ENCODE measurements at places on chromosomes 2 and 18. TPM values are rescaled to one million over a fixed set of nuclear protein-coding genes. Genes with fewer than 3 reads are reported as not detected.

TIMM21 gene
- total RNA-seq = 17.3 TPM

CYP27C1 gene
- not detected for total RNA-seq

ALPI gene
- not detected for total RNA-seq

CELF4 gene
- total RNA-seq = not detected

SH3RF3 gene
- total RNA-seq = 0.61 TPM

C2orf81 gene
- 3.2 TPM for total RNA-seq

C1QL2 gene
- not detected for total RNA-seq

MC2R gene
- not detected for total RNA-seq

- no peaks in the 10 kb centered on the region for H3K27me3 ChIP-seq
- no peaks in the 10 kb centered on the region for H3K36me3 ChIP-seq
- no peak overlapping the region for H3K27ac ChIP-seq
These were observed 95.7 kb upstream of the LINC00305 start for GRCh38 chr18:64244571-64244970.

GRCh38 chr2:160051371-160051800 is 11.0 kb downstream of the PLA2R1 start:
- no peak overlapping the region for H3K27ac ChIP-seq
- no peaks in the 10 kb centered on the region for H3K27me3 ChIP-seq
- no peaks in the 10 kb centered on the region for H3K36me3 ChIP-seq
- no peaks in the 10 kb centered on the region for H3K4me1 ChIP-seq

DNA sequence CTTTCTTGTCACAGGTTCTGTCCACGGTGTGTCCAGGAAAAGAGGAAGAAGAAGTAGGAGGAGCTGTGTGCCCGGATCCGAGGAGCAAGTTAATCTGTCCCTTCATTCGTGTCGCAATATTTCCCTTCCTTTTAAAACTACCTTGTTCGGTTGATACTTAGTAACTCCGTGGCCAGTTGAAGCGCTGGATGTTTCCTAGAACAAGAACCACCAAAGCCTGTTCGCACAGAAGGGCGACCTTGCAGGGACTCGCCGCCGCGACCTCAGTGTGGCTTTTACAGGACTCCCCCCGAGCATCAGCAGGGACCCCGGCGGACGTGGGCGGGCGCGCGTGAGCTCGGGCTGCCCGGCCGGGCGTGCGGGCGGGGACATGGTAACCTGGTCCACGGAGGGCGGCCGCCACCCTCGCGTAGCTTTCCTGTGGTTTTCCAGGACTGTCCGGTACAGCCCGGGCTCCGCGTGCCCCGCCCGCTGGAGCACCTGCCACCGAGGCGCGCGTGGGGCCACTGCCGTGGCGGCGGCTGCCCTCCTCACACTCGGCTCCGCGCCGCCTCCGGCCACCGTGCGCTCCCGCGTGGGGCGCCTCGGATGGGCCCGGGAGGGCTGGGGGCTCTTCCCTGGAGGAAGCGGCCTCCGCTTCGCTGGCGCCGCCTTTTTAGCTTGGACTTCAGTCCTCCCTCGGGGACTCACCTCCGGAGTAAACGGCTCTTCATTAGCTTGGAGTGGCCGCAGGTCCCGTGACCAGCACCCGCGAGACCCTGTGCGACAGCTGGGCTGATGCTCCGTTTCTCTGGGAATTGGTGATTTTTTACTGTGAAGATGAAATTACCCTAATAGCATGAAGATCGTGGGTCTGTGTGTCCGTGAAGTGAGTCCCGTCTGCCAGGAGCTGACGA is 9.2 kb upstream of the D2HGDH start:
- no peaks in the 10 kb centered on the region for H3K4me1 ChIP-seq
- peaks cover 9% of the 10 kb centered on the region for H3K36me3 ChIP-seq
- no peaks in the 10 kb centered on the region for H3K27me3 ChIP-seq
- no peak overlapping the region for H3K27ac ChIP-seq
- DNase-seq = no peak

GRCh38 chr2:185608799-185609198 is 129.8 kb upstream of the FSIP2 start:
- no peak for DNase-seq
- H3K4me3 ChIP-seq = no peak overlapping the region
- no peak overlapping the region for H3K27ac ChIP-seq
- no peaks in the 10 kb centered on the region for H3K36me3 ChIP-seq
- H3K4me1 ChIP-seq = no peaks in the 10 kb centered on the region
- no peaks in the 10 kb centered on the region for H3K27me3 ChIP-seq

DNA sequence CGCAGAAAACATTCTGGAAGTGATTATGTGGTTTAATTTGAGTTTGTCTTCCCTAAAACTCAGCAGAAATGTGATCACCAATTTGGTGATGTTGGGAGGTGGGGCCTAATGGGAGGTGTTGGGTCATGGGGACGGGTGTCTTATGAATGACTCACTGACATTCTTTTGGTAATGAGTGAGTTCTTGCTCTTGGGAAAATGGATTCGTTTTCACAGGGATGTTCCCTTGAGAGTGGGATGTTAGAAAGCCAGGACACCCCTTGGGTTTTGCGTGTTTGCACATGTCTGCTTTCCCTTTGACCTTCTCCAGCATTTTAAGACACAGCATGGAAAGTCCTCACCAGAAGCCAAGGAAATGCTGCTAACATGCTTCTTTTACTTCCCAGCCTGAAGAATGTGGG is 321.5 kb upstream of the NT5C1B start:
- H3K27ac ChIP-seq = no peak overlapping the region
- H3K4me3 ChIP-seq = no peak overlapping the region
- no peaks in the 10 kb centered on the region for H3K27me3 ChIP-seq
- no peaks in the 10 kb centered on the region for H3K4me1 ChIP-seq
- no peak for DNase-seq

DNA sequence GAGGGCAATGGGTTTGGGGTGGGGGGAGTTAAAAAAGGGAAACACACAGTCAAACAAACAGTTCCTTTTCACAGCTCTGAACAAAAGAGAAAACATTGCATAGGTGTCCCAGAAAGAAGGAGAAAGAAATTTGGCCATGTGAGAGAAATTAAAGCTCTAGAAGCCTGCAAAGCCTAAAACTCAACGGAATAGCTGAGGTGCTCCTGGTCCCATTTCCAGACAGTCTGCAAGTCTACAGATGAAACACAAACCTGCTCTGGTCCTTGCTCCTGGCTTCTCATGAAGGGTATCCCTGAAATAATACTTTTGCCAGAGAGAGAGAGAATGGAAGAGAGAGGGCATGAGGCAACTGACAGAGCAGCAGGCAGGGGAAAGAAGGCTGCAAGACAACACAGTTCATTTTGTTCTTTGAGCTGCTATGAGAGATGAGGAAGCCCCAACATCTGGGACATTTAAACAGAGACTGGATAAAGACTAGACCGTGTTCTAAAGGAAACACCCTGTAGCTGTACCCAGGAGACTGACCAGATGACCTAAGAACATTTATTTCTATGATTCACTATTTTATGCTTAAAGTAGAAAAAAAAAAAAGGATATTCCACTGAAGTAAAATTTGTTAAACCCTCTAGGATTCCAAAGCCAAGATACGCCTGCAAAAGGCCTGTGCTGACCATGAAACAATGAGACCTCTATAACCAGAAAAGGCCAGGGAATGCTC is 57.3 kb upstream of the CYP26B1 start:
- H3K4me3 ChIP-seq = no peak overlapping the region
- no peaks in the 10 kb centered on the region for H3K4me1 ChIP-seq
- H3K36me3 ChIP-seq = no peaks in the 10 kb centered on the region
- H3K27ac ChIP-seq = no peak overlapping the region

DNA sequence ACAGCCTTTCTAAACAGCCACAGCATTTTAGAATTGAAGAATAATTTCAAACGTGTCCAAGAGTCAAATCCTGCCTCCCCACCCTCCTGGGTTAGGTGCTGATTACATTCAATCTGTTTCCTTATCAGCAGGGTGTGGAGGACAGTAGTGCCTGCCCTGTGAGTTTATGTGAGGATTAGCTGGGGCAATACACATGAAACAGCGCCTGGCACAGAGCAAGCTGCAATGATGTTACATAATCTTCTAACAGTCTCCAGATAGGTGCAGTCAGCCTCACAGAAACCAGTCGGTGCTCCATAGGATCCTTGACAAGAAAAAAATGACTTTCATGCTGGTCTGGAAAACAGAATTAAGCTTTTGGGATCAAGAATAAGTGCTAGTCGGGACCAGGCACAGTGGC is 91.7 kb upstream of the ITGA6 start:
- H3K27ac ChIP-seq = no peak overlapping the region
- H3K27me3 ChIP-seq = no peaks in the 10 kb centered on the region
- H3K4me1 ChIP-seq = peaks cover 6% of the 10 kb centered on the region
- DNase-seq = no peak

- H3K4me1 ChIP-seq = no peaks in the 10 kb centered on the region
- H3K36me3 ChIP-seq = no peaks in the 10 kb centered on the region
- H3K4me3 ChIP-seq = no peak overlapping the region
- no peaks in the 10 kb centered on the region for H3K27me3 ChIP-seq
- no peak overlapping the region for H3K27ac ChIP-seq
- DNase-seq = no peak
These were observed 139.7 kb downstream of the FAM161A start for GRCh38 chr2:61714210-61714609.

- no peaks in the 10 kb centered on the region for H3K27me3 ChIP-seq
- DNase-seq = no peak
- H3K4me1 ChIP-seq = no peaks in the 10 kb centered on the region
These were observed 24.3 kb downstream of the ATF2 start for GRCh38 chr2:175143678-175144077.

DNA sequence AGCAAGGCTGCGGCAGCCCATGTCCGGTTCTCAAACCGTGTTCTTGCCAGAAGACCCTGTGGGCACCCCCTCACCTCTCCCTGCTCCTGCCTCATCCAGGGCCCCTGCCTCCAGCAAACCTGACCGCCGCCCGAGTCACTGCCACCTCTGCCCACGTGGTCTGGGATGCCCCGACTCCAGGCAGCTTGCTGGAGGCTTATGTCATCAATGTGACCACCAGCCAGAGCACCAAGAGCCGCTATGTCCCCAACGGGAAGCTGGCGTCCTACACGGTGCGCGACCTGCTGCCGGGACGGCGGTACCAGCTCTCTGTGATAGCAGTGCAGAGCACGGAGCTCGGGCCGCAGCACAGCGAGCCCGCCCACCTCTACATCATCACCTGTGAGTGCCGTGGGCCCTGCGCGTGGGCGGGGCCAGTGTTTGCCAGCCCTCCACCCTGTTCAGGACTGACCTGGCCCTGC is 32.2 kb downstream of the MTERF4 start:
- H3K4me3 ChIP-seq = no peak overlapping the region
- H3K27me3 ChIP-seq = no peaks in the 10 kb centered on the region
- no peak overlapping the region for H3K27ac ChIP-seq
- H3K4me1 ChIP-seq = no peaks in the 10 kb centered on the region
- peaks cover 2% of the 10 kb centered on the region for H3K36me3 ChIP-seq

GRCh38 chr2:70994009-70994698 is 519 bp downstream of the TEX261 start:
- H3K4me1 ChIP-seq = peaks cover 27% of the 10 kb centered on the region
- peak; percentile 45 for DNase-seq
- peaks cover 19% of the 10 kb centered on the region for H3K36me3 ChIP-seq
- no peaks in the 10 kb centered on the region for H3K27me3 ChIP-seq
- peak overlapping the region; percentile 71 for H3K27ac ChIP-seq

- H3K4me3 ChIP-seq = no peak overlapping the region
- peaks cover 4% of the 10 kb centered on the region for H3K4me1 ChIP-seq
- DNase-seq = no peak
- H3K36me3 ChIP-seq = no peaks in the 10 kb centered on the region
- no peak overlapping the region for H3K27ac ChIP-seq
These were observed 6.1 kb downstream of the INO80C start for GRCh38 chr18:35491700-35492077.

- H3K36me3 ChIP-seq = no peaks in the 10 kb centered on the region
- no peaks in the 10 kb centered on the region for H3K27me3 ChIP-seq
- DNase-seq = no peak
- no peak overlapping the region for H3K4me3 ChIP-seq
- no peak overlapping the region for H3K27ac ChIP-seq
- H3K4me1 ChIP-seq = no peaks in the 10 kb centered on the region
These were observed 1635.0 kb upstream of the ACVR2A start for GRCh38 chr2:146209842-146210275.

DNA sequence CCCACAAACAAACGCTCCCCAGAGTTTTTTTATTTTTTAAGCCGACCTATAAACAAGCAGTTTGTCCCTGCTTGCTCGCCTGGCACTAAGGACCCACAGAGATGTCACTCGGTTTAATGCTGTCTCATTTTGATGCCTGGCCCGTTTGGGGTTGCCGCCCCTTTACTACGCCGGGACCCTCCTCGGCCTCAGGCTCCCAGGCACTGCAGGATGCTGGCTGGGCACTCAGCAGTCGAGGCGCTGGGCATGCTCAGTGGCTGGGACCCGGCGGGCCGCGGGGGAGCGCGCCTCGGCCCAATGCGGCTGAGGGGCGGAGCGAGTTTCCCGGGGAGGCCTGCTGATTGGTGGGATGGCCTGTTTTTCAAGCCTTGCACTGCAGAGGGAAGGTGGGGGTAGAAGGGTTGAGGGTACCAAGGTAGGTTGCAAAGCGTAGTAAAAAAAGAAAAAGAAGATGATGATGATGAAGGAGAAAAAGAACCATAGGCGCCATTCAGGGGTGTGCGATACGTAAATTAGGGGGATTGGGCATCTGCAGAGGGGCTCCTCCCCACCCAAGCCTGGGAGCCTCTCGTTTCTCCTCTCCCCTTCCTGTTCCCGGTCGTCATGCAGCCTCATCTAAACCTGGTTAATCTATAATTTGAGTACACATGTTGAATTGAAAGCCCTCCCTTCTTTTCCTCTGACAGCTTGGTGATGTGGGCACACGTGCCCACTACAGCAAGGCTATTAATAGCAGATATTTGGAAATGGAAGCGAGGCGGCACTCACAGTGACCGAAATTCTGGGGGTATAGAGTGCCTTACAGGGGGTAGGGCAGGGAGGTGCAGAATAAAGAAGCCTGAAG is 1.5 kb upstream of the IRS1 start:
- no peak overlapping the region for H3K27ac ChIP-seq
- peak; percentile 78 for DNase-seq
- peaks cover 32% of the 10 kb centered on the region for H3K4me1 ChIP-seq
- no peaks in the 10 kb centered on the region for H3K36me3 ChIP-seq

- H3K4me3 ChIP-seq = no peak overlapping the region
- H3K36me3 ChIP-seq = no peaks in the 10 kb centered on the region
- H3K27ac ChIP-seq = no peak overlapping the region
- no peaks in the 10 kb centered on the region for H3K4me1 ChIP-seq
- no peaks in the 10 kb centered on the region for H3K27me3 ChIP-seq
- DNase-seq = no peak
These were observed 133.6 kb downstream of the PRPF40A start for GRCh38 chr2:152583512-152584229.

DNA sequence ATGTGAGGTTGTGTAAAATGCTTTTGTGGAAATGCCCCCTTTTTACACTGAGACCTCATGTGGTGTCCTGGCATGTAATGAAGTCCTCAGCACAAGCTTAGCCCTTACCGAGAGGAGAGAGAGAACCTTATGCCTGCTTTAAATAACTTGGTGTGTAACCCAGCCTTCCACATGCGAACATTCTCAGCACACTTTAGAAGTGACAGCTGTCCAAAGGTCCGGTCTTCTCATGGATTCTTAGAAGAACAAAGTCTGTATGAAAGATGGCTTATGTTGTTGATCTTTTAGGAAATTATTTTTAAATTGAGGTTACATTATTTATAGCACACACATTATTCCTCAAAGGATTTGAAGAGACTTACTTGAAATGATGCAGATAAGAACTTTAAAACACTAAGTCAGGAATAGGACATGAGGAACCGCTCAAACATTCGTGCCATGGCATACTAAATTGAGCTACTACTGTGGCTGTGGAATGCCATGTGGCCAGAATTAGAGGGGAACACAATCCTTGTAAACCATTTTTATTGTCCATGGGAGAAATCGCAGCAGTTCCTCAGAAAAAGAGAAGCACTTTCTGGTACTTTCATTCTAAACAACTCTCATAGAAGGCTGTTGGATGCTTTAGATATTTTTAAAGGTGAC is 79.6 kb downstream of the WDSUB1 start:
- no peaks in the 10 kb centered on the region for H3K27me3 ChIP-seq
- no peak for DNase-seq
- H3K36me3 ChIP-seq = no peaks in the 10 kb centered on the region
- no peak overlapping the region for H3K27ac ChIP-seq
- H3K4me3 ChIP-seq = no peak overlapping the region
